ENCODE measurements at places on chromosomes 1 and 21. TPM values are rescaled to one million over a fixed set of nuclear protein-coding genes. Genes with fewer than 3 reads are reported as not detected.

Gene F13B
- not detected for total RNA-seq

Gene PTAFR
- total RNA-seq, result 0.14 TPM

Gene MNDA
- total RNA-seq, result not detected

Gene DNAJC6
- total RNA-seq, result 3.7 TPM

Gene HCN3
- 0.40 TPM for total RNA-seq

Gene RCAN3
- 6.6 TPM for total RNA-seq

Gene AJAP1
- 0.14 TPM for total RNA-seq

Gene PADI6
- not detected for total RNA-seq

Gene MTARC2
- 14.1 TPM for total RNA-seq

Gene TBX15
- total RNA-seq, result under 0.01 TPM

Gene ZBTB7B
- total RNA-seq, result 15.0 TPM

Gene TIE1
- 472 TPM for total RNA-seq

Gene DAB1
- total RNA-seq, result not detected

Gene RASSF5
- total RNA-seq, result 1.5 TPM

Gene ATAD3C
- total RNA-seq, result not detected

Gene RGS8
- not detected for total RNA-seq
